Kidney glomerular epithelial cell (primary cell): ENCODE measurements at places on chromosomes 7 and 10.
A peak's percentile ranks its signal among the peaks of the same experiment; 100 is the strongest.

GRCh38 chr10:99329304-99329553 is at the start of gene CNNM1:
CNNM1 (plus strand) TSS chr10:99329356; CDS start chr10:99329388, 32 bp downstream.
- DNase-seq, result peak; percentile 18

GRCh38 chr10:49279015-49279880 is 19.7 kb upstream of the C10orf71 start:
- DNase-seq, result no peak

GRCh38 chr10:83585686-83586085 is 553.6 kb upstream of the GHITM start:
- peak; percentile 11 for DNase-seq

DNA sequence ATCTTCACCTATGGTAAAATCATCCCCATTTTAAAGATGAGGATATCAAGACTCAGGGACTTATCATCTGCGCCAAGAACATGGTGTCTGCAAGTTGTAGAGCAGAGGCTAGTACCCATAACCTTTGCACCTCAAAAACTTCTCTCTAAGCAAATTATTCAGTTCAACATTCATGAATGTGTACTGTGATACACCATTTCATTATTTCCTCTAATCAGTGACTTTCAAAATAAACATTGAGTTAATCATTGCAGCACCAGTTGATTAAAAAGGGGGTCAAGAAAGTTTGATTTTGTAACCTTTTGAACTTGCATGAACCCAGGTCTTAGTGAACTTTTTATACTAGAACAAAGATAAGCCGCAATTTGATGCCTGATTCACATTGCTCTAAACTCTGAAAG is 47.6 kb upstream of the CYP2C8 start:
- no peak for DNase-seq

DNA sequence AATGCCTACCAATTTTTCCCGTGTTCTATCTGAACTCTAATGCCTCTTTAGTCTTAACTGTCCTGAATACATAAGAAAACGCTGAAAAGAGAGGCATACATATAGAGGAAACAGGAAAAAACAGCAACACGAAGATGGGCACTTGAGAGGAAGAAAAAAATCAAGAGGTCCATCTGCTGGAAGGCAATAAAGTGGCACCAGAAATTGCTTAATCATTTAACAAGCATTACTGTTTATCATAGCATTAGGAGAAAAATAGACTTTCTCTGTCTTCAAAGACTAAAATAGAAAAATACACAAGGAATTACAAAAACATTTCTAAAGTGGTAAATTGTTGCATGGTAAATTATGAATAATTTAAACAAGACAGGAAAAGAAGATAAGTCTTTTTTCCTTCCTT is 35.0 kb downstream of the NSUN6 start:
- DNase-seq, result no peak

- no peak for DNase-seq
These were observed 1.4 kb downstream of the HPS6 start for GRCh38 chr10:102066399-102067088.

GRCh38 chr10:69232736-69233480 is 12.8 kb downstream of the HKDC1 start:
- DNase-seq, result no peak

- DNase-seq, result no peak
These were observed 21.5 kb downstream of the SH3PXD2A start for GRCh38 chr10:103833731-103834365.

GRCh38 chr10:103583871-103584215 is 90.3 kb downstream of the NEURL1 start:
- no peak for DNase-seq

DNA sequence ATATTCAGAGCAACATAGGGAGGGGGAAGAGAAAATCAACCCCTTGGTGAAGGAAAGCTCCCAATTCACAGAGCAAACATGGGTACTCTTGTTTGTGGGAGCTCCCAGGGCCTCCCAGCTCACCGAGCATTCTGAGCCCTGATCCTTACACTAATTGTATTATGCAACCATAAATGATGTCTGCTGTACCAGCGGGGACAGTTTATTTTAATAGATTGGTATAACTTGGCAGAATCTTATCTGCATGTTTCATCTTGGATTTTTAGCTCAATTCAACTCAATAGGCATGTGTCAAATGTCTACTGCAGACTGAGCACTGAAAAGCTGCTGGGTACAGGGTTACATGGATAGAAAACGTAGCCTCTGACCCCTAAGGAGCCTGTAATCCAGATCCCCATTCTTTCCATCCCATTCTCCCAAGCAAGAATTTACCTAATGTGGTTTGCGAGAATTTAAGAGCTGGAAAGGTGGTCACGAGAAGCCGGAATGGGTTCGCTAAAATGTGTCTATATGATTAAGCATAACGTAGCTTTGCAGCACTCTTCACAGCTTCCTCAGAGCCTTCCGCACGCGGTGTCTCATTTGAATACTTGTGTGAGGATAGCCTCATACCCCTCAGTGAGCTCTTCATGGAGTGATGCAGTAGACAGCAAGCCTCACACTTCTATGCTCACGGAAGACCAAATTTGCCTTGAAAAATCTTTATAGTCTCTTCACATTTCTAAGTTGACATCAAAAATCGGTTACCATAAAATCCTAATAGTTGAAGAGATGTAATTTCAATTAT is 18.3 kb downstream of the EGFR start:
- no peak for DNase-seq

GRCh38 chr10:43396061-43396927 is 12.7 kb downstream of the HNRNPF start:
- DNase-seq, result peak; percentile 31

GRCh38 chr10:99765672-99766301 is 16.7 kb upstream of the ABCC2 start:
- DNase-seq, result no peak

DNA sequence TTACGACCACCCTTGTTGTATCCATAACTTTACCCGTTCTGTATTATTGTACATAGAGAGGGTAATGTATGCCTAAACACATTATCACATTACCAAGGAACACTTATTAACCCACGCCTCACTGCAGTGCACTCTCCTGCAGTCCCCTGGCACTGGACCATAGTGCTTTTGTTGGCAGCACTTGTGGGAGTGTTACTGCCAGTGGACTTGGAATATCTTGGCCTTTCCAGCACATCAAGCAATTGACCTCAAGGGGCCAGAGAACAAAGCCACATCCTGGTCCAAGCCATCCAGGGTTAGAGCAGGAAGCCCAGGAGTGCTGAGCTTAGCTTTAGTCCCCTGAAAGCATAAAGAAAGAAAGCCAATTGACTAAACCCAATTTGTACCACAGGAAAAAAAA is 304.2 kb downstream of the PCDH15 start:
- DNase-seq, result no peak
